IMR-90 (cell line): ENCODE measurements at places on chromosomes 12 and 14.

DNA sequence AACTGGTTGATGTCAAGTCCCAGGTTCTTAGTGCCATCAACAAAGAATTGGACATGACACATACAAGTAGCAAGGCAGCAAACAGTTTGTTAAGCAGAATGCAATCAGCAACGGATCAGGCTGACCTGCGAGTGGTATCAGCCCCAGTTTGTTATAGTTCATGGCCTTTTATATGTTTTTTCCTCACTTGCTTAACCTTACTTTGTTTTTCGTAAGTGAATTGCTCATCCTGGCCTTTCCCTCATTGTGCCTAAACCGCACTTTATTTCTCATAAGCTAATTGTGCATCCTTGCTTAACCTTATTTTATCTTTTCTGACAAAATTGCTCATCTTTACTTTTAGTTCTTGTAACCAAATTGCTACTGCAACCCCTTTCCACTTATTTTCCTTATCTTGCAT is 4.1 kb downstream of the ETFBKMT start:
- no peak for DNase-seq

GRCh38 chr12:127070515-127071157 is 1196.3 kb upstream of the TMEM132C start:
- no peak for DNase-seq

DNA sequence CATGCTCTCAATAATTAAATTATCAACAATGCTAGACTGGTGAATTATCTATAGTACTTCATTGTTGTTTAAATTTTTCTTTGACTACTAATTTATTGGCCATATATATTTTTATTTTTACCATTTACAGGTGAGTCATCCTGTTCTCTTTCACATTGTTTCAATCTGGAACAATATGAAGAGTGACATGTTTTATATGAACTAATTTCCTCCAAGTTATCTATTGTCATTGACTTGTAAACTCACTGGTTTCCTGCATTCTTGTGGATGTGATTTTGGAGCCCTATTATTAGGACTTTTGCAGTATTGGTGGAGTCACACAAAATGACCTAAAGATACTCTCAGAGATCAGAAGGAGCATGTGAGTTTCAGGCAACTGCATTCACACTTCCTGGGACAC is 297.7 kb downstream of the AEBP2 start:
- no peak for DNase-seq

- DNase-seq = no peak
Observed at GRCh38 chr12:51874486-51874885, 13.4 kb upstream of the ANKRD33 start.

- peak; percentile 44 for DNase-seq
Observed at GRCh38 chr12:118377884-118378470, 1.6 kb downstream of the SUDS3 start.

GRCh38 chr14:95047754-95048153 is 109.6 kb downstream of the DICER1 start:
- no peak for DNase-seq

GRCh38 chr14:46323404-46323762 is 328.2 kb downstream of the RPL10L start:
- no peak for DNase-seq
